ENCODE measurements at places on chromosomes 3 and 15.

DNA sequence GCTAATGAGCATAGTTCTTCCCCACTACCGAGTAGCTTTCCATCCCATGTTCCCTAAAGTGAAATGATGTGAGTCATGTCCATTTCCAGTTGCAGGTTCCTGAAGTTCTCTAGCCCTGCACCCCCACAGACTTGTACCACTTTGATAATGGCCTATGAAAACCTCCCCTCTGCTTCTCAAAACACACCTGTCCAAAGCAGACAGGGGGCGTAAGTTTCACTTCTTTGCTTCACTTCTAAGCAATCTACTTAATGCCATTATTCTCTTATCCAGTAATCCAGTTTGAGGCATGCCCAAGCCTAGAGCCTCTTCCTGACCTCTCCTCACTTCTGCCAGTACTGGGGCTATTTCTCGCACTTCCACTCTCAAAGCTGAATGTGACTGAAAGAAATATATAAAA, 305.1 kb downstream of the IGSF11 start:
- no peak for DNase-seq

DNA sequence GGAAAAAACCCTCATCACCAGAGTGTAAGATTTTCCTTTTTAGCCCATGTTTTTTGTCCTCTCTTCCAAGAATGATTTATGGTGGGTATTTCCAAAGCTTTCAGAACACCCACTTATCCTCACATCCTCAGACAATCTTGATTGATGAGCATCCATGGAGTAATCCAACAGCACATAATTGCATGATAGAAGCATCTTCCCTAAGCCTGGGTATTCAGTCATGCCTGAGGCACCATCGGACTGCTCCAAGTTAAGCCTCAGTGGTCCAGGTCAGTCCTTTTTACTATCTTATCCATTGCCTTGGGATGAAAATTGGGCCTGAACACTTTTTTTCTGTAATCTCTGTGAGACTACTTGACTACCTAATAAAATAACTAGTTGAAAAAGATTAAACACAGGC, 676.0 kb upstream of the SEMA6D start:
- no peak for DNase-seq

DNA sequence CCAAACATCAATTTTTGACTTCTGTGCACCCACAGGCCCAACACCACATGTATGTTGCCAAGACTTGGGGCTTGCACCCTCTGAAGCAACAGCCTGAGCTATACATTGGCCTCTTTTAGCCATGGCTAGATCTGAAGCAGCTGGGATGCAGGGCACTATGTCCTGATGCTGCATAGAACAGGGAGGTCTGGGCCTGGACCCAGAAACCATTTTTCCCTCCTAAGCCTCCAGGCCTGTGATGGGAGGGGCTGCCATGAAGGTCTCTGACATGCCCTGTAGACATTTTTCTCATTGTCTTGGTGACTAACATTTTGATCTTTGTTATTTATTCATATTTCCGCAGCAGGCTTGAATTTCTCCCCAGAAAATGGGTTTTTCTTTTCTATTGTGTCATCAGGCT, 330.0 kb downstream of the PYDC2 start:
- no peak for DNase-seq

DNA sequence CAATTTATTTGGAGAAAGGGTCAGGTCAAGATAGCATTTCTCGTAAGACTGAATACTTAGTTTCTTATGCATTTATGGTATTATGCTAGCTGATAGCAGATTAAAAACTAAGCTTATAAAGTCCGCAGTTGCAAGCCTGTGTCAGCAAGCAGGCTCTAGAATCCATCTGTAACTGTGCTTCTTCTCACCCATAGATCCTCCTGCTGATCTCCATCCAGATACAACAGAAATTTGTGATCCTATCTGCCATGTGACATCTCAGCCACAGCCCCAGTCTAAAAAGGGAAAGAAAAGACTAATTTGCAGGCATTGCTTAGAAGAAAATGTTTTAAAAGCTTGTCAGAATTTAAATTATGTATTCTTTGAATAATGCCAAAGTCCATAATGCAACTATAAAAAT, 265.4 kb upstream of the CCDC54 start:
- no peak for DNase-seq

- DNase-seq = no peak
These were observed 85.8 kb downstream of the RPLP1 start for GRCh38 chr15:69538379-69538778.

DNA sequence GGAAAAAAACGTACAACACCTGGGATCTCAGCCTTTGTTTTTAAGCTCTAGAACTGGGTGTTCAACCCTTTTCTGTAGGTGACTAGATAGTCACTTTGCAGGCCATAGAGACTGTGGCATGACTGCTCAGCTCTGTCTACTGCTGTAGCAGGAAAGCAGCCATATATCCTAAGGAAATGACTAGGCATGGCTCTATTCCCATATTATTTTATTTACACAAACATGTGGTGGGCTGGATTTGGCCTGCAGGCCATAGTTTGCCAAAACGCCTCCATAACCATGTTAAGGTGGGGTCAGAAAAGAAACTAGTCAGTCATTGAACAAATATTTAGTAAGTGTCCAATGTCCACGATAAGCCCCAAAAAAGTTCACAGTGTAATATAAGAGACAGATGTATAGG, 452.5 kb downstream of the MCTP2 start:
- DNase-seq = no peak

DNA sequence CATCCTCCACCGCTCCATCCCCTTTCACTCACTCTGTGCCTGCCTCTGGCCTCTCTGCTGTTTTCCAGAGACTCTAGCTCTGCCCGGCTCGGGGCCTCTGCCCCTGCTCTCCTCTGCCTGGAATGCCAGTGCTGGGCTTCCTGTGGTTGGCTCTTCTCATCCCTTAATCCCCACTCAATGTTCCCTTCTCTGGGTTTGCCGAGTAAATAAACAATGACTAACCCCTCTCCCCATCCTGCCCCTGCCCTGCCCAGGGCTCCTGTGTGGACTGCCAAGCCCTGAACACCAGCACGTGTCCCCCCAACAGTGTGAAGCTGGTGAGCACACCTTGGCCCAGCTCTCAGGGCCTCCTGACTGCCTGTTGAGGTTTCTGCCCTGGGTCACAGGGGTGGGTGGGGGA, 12.2 kb downstream of the STAB1 start:
- no peak for DNase-seq

GRCh38 chr15:78034495-78035191, 42.9 kb downstream of the TBC1D2B start:
- DNase-seq = no peak

- DNase-seq = no peak
These were observed 142.2 kb upstream of the CNTN3 start for GRCh38 chr3:74756674-74757073.

All from NCI-H446 treated with DMSO at 0.1 percent for 48 hours (cell line).